ENCODE measurements at places on chromosomes 12 and 14. TPM values are rescaled to one million over a fixed set of nuclear protein-coding genes. Genes with fewer than 3 reads are reported as not detected.
A peak's percentile ranks its signal among the peaks of the same experiment; 100 is the strongest.

The MMP19 gene
- total RNA-seq: not detected

The KRT74 gene
- total RNA-seq: 0.34 TPM

The RPGRIP1 gene
- not detected for total RNA-seq

The SSTR1 gene
- total RNA-seq: not detected

The C1QL4 gene
- not detected for total RNA-seq

The KRT83 gene
- total RNA-seq: not detected

The EFS gene
- total RNA-seq: not detected

The VDR gene
- 0.93 TPM for total RNA-seq

The KRT82 gene
- not detected for total RNA-seq

The PTPRO gene
- total RNA-seq: 2.1 TPM

The MLXIP gene
- total RNA-seq: 98.0 TPM

GRCh38 chr14:66824251-66824650 is 316.3 kb downstream of the GPHN start:
- DNase-seq: no peak

GRCh38 chr14:101191721-101192660 is 288.5 kb upstream of the RTL1 start:
- DNase-seq: no peak

DNA sequence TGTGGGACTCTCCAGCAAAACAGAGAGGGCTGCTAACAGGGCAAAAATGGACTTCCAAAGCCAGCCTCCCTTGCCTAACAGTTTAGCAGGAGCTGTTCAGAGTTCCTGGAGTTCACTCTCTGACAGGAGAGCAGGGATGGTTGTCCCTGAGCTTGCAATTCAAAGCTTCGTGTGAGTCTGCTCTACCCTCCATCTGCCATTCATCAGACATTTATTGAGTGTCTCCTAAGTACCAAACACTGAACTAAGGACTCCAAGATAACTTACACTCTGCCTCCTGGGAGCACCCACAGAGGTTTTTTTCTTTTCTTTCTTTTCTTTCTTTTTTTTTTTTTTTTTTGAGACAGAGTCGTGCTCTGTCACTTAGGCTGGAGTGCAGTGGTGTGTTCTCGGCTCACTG is 28.7 kb downstream of the RHOF start:
- DNase-seq: no peak

DNA sequence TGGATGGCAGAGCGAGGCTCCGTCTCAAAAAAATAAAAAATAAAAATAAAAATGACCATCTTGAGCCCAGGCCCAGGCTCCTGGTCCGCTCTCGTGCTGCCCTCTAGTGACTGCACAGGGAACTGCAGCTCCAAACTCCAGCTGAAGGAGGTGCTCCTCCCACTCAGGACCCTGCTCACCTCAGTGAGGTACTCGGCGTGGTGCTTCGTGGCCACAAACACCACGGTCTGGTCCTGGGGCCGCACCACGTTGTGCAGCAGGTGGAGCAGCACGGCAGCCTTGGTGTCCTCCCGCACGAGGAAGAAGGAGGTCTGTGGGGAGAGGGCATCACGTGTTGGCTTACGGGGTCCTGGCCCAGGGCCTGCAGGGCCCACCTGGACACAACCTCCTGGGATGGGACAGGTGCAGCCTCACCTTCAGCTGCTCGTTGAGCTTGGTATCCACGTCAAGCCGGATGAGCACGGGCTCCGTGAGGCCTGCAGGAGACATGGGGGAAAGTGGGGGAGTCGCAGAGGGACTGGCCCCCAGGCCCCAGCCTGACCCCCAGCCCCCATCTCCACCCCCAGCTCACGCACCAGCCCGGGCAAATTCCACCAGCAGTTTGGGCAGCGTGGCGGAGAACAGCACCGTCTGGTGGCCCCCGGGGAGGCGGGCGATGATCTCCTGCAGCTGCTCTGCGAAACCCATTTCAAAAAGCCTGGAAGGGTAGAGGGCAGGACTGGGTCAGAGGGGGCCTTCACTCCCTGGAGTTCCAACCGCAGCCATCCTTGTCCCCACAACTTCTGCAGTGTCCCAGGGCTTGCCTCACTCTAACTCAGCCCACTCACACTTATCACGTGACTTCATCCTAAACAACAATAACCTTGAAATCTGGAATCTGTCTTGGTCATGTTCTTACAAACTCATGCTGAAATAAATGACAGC is 10.6 kb downstream of the DDX54 start:
- DNase-seq: peak; percentile 70

DNA sequence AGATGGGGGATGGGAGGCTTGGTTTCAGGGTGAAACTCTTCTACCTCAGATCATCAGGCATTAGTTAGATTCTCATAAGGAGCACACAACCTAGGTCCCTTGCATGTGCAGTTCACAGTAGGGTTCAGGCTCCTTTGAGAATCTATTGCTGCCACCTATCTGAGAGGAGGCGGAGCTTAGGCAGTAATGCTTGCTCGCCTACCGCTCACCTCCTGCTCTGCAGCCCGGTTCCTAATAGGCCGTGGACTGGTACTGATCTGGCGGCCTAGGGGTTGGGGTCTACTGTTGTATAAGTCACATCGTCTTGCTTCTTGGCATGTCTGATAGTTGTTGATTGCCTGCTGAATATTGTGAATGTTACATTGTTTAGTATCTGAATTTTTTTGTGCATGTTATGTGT is 12.2 kb downstream of the SCYL2 start:
- no peak for DNase-seq

DNA sequence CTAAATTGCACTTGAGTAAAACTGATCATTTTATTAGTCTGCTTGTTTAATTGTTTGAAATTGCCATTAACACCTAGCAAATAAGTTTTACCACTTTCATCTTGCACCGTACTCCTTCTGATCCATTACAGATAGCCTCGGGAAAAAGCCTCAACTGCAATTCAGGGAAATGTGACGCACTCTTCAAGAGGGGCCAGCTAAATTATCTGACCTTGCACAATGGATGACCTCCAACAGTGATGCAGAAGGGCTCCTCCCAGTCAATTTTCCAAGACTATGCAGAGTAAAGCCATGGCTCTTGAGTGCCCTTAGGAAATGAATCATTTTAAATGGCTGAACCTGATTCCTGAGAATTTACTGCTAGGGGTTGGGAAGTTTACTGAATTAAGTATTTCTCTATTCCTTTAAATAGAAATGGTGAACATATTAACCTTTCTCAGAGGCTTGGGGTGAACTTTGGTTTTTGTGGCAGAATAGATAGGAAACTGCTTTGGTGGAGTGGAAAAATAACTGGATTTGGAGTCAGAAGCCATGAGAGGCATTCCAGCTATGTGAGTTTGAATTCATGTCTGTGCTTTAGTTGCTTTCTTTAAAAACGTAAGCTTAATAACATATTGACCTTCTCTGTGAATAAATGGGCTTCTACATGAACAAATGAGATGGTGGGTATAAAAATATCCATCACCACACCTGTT is 64.8 kb upstream of the OVCH1 start:
- no peak for DNase-seq

DNA sequence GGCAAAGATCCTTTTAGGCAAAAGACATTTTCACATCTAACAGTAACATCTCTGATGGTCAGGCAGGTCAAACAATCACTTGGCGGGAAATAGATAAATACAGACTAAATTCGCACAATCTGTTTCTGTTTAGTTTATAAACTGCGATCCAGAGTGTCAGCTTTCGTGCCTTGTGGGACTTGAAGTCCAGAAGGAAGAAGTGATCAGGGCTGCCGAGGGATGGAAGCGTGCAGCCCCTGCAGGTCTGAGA is 245 bp upstream of the BRMS1L start:
- no peak for DNase-seq

DNA sequence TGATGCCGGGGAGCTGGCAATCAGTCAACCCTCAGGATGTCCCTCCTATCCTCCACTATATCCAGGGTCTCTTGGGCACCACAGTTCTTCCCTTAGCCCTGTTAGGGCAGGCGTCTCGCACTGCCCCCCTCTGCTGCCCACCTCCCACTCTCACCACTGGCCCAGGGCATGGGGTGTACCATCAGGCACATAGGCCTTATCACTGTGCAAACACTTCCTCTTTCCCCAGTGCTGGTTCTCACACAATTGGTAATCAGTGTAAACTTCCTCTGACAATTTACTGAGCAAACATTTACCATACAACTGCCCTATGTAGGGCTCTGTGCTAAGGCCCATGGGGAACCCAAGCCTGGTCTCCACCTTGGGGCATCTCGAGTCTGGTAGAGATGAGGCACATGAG is 20.1 kb upstream of the TMED10 start:
- DNase-seq: no peak

DNA sequence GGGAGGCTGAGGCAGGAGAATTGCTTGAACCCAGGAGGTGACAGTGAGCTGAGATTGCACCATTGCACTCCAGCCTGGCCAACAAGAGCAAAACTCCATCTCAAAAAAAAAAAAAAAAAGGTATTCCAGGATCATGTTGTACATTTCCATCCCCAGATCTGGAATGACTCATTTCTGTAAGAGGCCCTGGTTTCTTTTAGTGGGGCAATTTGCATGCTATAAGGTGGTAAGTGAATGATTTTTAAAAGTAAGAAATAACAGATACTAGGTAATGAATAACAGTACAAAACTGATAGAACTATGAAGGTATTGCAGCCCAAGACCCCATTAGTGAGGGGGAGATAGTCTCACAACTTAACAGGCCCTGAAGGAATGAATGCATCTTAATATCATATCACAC is 17.7 kb upstream of the ADCK1 start:
- no peak for DNase-seq

DNA sequence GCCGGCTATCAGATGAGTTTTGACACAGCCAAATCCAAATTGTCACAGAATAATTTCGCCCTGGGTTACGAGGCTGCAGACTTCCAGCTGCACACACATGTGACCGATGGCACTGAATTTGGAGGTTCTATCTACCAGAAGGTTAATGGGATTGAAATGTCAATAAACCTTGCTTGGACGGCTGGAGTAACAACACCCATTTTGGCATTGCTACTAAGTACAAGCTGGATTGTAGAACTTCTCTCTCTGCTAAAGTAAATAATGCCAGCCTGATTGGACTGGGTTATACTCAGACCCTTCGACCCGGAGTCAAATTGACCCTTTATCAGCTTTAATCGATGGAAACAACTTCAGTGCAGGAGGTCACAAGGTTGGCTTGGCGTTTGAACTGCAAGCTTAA is 100.2 kb upstream of the EVL start:
- DNase-seq: no peak

- no peak for DNase-seq
Measured at GRCh38 chr12:64749461-64750200, 9.6 kb downstream of the GNS start.

DNA sequence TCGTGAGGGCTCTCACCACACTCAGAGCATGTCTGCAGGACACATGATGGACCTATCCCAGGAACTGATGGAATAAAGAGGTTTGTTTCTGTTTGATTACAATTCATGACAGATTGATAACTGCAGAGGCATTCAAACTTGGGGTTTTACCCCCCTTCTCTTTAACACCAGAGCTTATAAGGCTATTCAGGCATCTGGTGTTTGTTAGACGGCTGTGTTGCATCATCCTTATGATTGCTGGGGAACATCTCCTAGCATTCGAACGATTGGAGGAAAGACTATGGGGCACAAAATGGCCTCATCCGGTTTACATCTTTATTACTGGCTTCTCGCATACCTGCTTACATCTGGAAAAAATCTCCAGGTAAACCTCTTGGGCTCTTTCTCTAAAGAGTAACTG is 191.8 kb downstream of the MSRB3 start:
- no peak for DNase-seq

- no peak for DNase-seq
Measured at GRCh38 chr14:100145682-100146464, 13.6 kb downstream of the DEGS2 start.

GRCh38 chr12:48827026-48827425 is 8.7 kb downstream of the CACNB3 start:
- no peak for DNase-seq

GRCh38 chr12:121176826-121177529 is 33.0 kb upstream of the P2RX4 start:
- no peak for DNase-seq

DNA sequence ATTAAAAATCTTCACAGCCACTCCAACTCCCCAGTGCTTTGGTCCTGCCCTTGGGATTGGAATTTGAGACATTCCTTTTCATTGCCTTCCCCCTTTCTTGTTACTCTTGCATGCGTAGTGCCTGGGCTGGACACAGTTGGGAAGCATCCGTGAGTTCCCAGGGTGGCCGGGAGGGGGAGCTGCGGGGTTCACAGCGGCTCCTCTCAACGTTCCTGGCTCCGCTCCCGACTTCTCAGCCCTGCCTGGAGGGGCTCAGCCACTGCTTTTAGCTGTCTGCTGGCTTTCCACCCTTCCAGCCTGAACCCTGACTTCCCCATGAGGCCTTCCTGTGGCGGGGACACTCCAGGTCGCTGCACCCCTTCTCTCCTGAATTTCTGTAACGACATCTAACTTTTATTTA is 3.2 kb downstream of the TEX52 start:
- DNase-seq: peak; percentile 63

DNA sequence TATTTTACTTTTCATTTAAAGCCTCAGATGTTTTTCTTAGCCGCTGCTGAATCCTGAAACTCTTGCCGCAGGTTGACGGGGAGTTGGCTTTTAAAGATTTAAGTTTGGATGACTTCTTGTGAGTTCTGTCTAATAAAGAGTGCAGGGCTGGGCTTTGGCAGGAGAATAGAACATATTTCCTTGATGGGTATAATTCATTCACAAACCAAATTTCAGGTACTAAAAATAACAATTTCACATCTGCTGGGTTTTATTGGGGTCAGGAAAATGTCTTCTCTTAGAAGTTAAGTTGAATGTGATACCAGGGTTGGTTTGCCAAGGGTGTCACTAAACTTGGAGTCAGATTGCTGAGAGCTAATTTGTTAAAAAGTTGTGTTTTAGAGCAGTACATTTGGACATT is 9.7 kb downstream of the SP1 start:
- DNase-seq: no peak

- DNase-seq: no peak
Measured at GRCh38 chr14:104295681-104296387, 157.4 kb downstream of the KIF26A start.

DNA sequence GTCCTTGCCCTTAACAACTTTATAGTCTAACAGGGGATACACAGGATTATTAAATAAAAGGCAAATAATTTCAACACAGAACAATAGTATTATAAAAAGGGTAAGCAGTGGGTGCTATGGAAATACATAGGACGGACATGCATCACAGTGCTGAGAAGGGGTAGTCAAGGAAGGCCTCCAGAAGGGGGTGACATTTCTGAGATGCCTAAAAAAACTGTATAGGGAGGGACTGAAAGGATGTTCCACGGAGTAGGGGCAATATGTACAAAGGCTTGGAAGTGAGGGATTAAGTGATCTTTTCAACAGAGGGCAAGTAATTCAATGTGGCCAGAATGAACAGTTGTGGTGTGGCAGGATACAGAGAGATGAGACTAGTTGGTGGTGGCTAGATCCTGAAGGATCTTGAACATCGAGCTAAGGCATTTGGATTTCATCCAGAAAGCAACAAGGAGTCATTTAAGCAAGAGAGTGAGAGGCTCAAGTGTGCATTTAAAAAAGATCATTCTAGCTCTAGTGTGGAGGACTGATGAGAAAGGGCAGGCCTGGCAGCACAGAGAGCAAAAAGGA is 8.9 kb upstream of the ATP5MC2 start:
- DNase-seq: no peak

- DNase-seq: no peak
Measured at GRCh38 chr12:108060067-108060466, 69.0 kb upstream of the WSCD2 start.

GRCh38 chr14:76497550-76498462 is 121.9 kb downstream of the ESRRB start:
- DNase-seq: no peak

GRCh38 chr12:131589966-131590365 is 120.9 kb upstream of the SFSWAP start:
- DNase-seq: no peak

GRCh38 chr12:11457996-11458645 is 62.8 kb upstream of the PRB2 start:
- no peak for DNase-seq

GRCh38 chr12:89166525-89166934 is 185.8 kb downstream of the DUSP6 start:
- DNase-seq: no peak
